ENCODE measurements at places on chromosomes 12 and 14.

DNA sequence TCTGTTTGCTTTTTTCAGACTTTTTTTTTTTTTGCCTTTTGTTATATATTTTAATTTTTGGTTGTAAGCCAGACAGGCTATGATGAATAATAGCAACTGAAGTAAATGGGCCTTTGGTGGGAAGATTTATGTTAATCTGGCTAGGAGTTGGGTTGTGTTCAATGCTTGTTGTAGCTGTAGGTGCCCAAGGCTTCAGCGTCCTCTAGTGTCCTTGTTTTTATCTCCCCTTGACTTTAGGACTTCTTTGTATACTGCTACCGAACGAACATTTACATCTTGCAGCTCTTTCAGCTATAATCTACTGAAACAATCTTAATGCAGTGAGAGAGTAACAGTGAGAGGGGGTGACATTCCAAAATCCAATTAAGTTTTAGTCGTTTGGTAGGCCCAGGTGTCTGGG, 848.4 kb upstream of the FBXO33 start:
- DNase-seq: no peak

- no peak for DNase-seq
Observed at GRCh38 chr12:42987216-42987650, 397.7 kb upstream of the PRICKLE1 start.

- DNase-seq: no peak
Observed at GRCh38 chr14:102389246-102389645, 26.5 kb downstream of the TECPR2 start.

DNA sequence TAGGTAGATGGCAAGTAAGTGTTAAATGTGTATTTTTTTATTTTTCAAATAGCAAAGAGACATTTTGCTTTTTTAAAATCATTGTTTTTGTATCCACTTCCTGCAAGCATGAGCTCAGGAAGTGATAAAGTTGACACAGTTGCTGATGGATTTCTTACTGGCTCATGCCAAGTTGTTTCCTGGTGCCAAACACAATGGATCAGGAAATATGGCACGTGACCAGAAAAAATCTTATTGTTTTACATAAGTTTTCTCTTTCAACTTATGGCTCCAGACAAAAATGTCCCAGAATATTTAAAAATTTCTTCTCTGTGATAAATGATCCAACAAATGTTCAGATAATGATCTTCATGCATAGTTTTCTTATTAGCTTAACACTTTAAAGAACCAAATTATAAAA, 1279.1 kb upstream of the FLRT2 start:
- no peak for DNase-seq

DNA sequence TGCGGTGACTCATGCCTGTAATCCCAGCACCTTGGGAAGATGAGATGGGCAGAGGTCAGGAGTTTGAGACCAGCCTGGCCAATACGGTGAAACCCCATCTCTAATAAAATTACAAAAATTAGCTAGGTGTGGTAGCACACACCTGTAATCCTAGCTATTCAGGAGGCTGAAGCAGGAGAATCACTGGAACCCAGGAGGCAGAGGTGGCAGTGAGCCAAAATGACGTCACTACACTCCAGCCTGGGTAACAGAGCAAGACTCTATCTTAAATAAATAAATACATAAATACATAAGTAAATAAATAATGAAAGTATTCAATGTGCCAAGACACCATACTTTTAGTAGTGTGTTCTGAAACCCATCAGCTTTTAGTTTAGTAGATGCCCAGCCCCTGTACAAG, 308.1 kb upstream of the FLRT2 start:
- DNase-seq: no peak

GRCh38 chr14:67549734-67550133, 16.6 kb downstream of the PLEKHH1 start:
- DNase-seq: no peak

DNA sequence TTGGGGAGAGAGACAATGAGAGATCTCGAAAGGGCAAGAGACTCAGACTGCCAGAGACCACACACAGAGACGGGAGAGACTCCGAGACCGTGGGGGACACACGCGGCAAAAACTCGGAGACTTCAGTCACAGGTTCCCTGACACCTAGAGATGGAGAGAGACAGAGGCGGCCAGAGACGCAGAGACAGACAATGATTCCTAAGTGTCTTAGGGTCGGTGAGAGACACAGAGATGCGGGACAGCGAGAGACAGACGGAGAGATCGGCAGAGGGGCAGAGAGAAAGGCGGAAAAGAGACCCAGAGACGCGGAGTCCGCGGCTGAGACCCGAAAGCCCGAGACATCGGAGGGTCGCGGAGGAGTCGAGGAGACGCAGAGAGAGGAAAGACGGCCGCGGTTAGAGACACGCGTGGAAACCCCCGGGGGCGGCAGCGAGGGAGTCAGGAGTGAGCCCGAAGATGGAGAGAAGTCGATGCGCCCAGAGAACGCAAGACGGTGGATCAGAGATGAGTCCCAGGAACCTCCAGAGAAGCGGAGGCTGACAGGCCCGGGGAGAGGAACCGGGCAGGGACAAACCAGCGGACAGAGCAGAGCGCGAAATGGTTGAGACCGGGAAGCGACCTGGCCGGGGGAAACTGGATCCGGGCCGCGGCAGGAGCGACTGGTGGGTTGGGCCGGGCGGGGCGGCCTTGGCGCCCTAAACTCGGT, 7.8 kb downstream of the LHX5 start:
- DNase-seq: no peak
